ENCODE measurements at places on chromosomes 1 and 21.

DNA sequence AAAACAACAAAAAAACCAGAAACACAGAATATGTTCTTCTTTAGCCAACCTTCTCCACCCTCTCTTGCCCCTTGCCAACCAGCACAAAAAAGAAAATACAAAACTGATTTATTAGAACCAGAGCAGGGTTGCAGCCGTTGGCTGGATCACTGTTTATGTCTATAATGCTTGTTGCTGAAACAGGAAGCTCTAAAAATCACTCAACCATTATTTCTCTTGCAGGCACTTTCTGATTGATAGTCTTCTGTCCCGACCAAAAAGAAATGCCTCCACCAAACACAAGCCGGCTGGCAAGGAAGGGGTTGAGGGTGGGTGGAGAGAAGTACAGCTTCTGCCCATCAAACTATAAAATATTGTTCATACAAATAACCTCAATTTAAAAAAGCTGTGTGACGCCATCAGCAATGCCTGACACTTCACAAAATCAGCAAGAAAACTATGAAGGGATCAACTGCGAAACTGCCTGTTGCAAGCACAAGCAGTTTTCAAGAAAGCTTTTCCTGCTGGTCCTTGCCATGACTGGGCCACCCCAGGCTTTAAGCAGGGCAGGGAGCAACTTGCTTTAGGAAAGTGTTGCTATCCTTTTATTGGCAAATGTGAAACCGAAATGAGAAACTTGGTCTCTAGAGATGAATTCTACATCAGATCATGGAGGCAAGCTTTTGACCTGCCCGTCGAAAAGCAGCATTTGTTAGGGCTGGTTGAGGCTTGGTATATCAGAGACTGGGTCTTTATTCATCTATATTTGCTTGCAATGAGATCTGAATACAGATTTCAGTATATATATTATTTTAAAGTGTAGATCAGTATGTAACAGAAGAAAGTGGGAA, 174.2 kb downstream of the RUNX1 start:
- DNase-seq, result no peak

GRCh38 chr1:241310451-241310850, 46.6 kb downstream of the RGS7 start:
- no peak for DNase-seq

DNA sequence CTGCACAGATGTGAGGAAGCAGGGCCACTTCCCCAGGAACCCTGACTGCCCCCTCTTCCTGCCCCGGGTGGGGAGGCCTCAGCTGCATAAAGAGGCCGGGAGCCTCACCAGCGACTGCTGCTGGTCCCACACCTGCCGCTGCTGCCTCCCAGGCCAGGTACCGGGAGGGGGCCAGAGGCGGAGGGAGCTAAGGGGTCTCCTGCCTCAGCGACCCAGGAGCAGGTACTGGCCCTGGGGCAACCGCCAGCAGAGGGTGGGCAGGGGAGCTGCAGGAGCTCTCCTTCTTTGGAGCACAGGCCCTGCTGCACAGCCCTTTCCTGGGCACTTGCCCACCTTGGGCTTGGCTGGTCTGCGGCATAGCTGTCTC, 6.8 kb downstream of the GJC2 start:
- no peak for DNase-seq

- no peak for DNase-seq
These were observed 21.2 kb downstream of the CD1E start for GRCh38 chr1:158374860-158375259.

DNA sequence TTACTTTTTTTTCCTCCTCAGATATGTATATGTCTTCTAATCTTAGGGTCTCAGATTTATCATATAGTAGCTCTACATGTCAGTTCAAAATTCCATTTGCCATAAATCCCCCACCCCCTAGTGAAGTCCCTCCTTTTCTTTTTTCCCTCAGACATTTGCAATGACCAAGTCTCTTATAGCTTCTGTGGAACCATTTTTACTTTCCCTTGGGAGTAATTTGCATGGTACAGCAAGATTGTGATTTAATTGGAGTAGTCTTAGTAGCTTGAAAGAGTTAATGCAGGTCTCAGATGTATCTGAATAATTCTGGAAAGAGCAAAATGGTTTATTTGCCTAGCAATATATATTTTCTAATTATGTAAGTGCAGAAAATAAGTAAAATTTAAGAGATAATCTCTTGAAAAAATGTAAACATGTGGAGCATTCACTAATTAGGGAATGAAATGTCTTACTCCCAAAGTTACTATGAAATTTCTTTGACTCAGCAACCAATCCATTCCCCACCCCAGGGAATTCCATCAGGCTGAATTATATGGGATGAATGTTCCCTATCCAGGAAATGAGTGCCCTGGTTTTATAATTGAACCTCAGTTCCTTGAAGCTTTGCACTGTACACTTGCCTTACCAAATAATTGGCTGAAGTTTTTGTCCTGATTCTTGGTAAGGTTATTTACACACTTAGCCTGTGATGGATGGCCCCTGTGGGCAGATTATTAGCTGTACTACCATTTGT, 267.0 kb downstream of the DNM3 start:
- no peak for DNase-seq

DNA sequence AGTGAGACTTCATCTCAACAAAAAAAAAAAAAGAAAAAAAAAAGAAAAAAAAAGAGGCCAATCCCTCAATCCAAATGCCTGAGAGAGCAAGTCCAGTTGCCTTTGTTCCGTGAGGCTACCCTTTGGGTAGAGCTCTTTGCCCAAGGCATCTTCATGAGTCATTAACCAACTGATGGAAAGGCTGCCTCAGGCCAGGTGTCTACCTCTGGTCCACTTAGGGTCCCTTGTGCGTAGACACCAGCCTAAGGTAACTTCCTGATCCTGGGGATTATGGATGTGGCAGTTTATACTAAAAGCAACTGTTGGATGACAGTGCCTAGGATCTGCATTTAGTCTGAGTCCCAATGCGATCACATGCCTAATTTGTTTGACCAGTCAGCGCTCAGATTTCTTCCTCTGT, 20.7 kb upstream of the ZNF326 start:
- no peak for DNase-seq

DNA sequence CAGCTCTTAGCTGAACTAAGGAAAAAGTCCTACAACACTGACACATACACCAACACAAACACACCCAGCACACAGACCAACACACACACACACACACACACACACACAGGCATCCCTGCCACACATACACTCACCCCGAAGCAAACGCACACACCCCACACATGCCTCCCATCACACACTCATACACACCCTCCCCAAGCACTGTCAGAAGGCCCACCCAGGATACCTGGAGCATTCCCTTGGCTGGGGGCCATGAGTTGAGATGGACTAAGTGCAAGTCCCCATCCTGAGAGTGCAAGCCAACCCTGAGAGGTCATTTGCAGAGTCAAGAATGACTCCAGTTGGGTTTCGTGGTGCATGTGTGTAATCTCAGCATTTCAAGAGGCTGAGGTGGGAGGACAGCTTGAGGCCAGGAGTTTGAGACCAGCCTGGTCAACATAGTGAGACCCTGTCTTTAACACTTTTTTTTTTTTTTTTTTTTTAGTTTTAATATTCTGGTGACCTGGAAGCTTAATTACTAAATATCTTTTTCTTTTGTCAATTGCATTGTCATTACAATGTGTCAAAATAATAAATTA, 117.3 kb downstream of the RHOU start:
- DNase-seq, result no peak

DNA sequence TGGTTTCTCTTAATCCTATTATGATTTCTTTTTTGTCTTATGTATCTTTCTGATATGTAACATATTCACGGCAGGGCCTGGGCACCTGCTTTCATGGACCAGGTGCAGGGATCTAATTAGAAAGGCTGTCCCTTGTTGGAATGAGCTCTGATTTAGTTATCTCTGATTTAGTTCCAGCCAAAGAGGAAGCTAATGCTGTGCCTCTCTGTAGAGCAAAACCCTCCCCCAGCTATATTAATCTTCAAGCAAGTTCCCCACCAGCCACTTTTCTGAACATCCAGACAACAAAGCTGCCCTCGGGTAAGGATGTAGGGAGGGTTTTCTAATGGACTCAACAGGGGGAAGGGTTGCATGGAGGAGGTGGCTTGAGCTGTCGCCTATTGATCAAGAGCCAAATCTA, 6.1 kb downstream of the TSACC start:
- DNase-seq, result no peak

GRCh38 chr1:151619489-151620093, 7.7 kb downstream of the SNX27 start:
- DNase-seq, result no peak

DNA sequence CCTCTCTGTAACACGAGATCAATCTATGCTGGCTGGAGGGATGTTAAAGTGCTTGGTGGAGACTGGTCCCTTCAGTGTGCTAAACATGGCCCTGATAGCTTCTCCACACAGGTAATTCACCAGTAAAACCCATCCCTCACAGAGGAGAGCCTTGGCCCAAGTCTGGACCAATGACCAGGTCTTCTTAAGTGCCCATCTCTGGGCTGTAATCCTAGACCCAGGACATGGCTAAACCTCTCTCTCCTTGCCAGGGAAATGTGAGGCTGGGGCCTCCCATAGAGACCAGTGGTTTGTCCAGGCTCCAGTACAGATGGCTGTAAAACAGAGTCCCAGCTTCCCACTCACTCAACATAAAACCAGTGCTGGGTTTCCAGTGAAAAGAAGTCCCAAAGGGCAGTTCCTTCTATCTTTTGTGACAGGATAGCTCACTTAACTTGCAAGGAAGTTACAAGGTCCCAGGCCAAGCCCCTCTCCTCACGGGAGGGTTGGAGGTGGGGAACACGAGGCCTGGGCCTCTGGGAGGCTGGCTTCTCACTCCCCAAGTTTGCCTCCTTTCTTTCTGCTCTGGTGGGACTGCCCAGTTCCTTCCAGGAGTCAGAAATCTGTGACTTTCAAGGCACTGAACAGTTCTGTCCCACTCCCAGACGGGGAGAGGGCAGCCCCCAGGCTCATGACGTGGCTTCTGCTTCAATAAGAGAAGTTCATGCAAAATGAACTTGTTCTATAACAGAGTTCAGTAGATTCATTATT, 2.2 kb upstream of the KIF17 start:
- no peak for DNase-seq

DNA sequence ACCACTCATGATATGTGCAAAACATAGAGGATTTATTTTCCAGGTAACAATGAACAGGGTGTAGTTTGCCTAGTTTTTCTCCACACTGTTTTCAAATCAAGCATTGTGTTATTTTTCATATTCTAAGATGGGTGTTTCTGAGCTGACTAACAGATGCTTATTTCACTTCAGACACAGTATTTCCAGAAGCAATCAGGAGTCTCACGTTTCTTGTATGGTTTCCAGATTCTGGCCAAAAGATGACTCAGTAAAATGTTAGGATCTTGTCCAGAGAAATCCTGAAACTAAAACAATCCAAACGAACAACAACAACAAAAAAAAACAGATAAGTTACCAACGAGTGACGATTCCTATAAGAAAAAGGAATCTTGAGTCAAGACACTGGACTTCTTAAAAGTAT, 5.3 kb downstream of the UTS2 start:
- no peak for DNase-seq

DNA sequence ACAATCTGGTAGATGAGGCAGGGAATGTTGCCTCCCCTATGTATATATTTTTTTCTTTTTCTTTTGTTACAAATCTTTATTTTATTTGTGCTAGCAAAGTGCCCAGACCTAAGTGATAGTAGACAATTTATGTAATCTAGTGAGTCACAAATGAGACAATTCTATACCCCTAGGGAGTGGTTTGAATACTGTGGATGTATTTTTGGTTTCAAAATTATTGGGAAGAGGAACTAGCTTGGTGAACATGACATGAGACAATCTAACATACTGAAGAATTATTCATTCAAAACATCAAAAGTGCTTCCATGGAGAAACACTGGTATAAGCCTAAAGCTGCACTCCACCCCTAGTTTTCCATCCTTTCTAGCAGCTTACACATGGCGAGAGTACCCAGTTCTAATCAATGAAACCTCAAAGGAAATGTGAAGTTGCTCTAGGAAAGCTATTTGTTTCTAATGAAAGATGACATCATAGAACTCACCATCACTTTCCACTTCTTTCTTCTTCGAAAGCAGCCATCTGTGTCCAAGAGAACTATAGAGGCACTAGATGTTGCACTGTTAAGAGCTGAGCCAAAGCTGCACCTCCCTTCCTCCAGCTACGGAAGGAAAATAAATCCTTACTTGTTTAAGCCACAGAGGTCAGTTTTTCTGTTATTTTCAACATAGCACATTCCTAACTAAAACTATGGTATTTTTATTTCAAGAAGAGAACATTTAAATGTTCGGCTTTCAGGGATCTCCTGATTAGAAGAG, 764.6 kb downstream of the LTN1 start:
- no peak for DNase-seq

GRCh38 chr1:25787760-25788166, 12.2 kb upstream of the SELENON start:
- DNase-seq, result no peak

DNA sequence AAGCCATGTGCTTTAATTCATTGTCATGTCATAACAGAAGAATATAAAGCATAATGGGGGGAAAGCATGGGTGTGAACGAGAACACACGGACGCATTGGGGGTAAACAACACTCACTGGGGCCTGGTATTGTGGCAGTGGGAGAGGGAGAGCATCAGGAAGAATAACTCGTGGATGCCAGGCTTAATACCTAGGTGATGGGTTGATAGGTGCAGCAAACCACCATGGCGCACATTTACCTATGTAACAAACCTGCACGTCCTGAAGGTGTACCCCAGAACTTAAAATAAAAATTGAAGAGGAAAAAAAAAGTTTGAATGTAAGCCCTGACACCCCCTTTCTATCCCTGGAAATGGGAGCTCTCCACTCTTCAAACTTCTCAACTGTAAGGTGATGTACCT, 34.9 kb upstream of the CACHD1 start:
- no peak for DNase-seq

- DNase-seq, result no peak
These were observed 14.6 kb downstream of the RIPK4 start for GRCh38 chr21:41752231-41752681.

DNA sequence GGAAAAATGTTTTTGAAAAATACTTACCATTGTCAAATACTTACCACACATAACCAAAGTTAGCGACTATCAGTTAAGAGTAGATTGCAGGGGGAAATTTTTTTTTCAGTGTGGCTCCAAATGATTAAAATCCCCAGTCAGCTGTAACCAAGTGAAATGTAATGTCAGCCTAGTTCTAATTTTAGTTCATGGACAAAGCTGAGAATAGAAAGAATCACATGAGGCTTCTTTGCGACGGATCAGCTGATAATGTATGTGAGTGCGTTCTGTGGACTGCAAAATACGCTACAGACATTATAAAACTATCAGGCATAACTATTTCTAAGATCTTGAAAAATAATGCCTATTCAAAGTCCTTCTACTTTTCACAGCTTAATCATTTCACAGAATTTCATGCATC, at the start of gene LRRC39:
Gene LRRC39, minus strand, starts transcription at position 166 of the 400 bp plus-strand sequence. CDS start 9,740 bp downstream, outside the sequence.
- no peak for DNase-seq

DNA sequence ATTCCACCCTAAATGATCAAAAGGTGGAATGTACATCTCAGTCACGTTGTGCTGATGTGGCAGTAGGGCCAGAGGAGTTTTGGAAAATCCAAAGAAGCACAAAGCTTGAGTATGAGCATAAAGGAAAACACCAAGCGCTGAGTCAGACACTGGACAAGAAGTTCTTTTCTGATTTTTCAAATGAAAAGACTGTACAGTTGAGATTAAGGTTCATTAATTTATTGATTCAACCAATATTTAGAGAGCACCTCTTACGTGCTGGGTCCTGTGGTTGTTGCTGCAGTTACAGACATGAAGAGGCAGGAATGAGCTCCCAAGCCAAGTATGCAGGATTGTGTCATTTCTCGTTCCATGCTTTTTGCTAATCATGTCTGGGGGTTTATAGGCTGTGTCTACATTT, 28.9 kb upstream of the APP start:
- DNase-seq, result no peak
